Activated CD4-positive, alpha-beta T cell treated with anti-CD3 and anti-CD28 coated beads for 48 hours (primary cell): ENCODE measurements at places on chromosomes 11 and 22.

DNA sequence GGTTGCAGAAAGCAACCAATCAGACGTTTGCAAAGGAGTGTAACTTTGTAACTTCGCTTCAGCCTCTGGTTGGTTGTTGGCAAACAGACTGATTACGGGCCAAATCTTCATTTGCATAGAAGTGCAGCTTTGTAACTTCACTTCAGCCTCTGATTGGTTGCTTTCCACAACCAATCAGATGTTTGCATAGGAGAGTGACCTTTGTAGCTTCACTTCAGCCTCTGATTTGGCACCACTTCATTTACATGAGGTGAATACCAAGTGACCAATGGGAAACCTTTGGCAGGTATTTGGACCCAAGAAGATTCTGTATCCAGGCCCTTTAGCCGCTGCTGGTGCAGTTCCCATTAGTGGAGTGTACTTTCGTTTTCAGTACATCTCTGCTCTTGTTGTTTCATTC is 16.0 kb downstream of the USP47 start:
- no peak for DNase-seq

DNA sequence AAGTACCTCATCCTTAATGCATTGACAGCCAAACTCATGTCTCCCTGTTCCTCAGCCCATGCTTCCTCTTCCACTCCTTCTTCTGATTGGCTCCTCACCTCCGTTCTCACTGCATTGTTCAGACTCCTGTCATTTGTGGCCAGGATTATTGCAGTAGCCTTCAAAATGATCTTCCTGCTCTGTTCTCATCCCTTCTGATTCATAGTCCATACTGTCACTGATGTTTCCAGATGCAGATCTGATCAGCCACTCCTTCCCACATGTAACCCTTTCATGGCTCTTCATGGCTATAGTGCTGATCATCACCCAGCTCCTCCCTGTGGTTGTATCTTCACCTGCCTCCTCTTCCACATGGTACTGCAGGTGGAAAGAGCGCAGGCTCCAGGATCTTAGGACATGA is 71.7 kb downstream of the DEPDC5 start:
- DNase-seq = no peak

DNA sequence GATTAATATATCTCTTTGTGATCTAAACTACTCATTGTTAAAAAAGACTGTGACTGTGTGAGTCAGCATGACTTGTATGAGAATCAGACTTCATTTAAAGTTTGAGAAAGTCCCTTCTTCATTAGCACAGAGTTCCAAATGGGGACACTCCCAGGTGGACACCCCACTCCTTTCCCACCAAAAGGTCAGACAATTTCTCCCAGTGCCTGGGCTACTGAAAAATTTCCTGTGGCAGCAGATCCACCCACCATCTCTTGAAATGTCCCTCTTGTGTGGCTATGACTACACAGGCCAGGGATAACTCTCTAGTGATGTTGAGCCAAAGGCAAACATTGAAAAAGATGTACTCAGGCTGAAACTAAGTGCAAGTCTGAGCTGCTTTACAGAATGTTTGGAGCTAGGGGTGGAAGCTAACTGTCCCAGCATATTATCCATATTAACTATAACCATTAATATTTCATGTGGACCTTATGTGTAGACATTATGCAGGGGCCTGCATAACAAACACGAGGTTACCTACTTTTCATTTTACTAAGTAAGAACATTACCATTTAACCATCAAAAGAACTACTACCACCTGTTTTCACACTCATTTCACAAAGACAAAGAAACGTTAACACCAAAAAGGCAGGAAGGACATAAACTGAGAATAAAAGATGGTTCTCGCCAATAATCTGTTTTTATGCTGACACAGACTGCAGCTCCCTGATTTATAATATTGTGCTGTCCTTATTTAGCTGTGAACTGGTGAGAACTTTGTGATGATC is 44.8 kb downstream of the MMP20 start:
- no peak for DNase-seq

GRCh38 chr11:14042686-14043465 is 80.4 kb downstream of the SPON1 start:
- DNase-seq = no peak

- DNase-seq = no peak
Measured at GRCh38 chr22:36929621-36930020, 16.2 kb downstream of the CSF2RB start.

DNA sequence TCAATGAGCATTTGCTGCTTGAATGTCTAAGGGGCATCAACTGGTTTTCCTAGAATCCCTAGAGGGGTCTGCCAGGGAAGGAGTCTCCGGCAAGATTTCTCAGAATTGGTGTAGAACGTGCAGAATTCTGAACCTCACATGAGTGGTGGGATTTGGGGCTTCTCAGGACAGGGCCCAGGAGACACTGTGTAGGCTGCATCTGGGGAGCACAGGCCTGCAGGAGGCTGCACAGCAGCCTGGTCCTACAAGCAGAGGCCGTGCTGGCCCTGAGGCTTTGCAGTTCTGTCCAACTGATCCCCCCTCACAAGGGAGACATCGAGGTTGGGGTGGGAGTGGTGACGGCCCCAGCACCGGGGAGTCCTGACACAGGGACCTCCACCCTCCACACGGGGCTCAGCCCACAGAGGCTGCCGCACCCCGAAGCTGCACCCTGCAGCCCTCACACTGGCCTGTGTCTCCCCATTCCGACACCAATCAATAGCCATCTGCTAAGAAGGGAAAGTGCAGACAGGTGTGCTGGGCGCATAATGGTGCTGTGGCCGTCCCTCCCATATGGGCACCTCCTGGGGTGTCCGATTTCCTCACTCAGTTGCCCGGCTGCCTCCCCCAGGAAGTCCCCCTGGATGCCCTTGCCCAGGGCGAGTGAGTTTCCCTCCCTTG is 688.1 kb downstream of the BRD1 start:
- no peak for DNase-seq

DNA sequence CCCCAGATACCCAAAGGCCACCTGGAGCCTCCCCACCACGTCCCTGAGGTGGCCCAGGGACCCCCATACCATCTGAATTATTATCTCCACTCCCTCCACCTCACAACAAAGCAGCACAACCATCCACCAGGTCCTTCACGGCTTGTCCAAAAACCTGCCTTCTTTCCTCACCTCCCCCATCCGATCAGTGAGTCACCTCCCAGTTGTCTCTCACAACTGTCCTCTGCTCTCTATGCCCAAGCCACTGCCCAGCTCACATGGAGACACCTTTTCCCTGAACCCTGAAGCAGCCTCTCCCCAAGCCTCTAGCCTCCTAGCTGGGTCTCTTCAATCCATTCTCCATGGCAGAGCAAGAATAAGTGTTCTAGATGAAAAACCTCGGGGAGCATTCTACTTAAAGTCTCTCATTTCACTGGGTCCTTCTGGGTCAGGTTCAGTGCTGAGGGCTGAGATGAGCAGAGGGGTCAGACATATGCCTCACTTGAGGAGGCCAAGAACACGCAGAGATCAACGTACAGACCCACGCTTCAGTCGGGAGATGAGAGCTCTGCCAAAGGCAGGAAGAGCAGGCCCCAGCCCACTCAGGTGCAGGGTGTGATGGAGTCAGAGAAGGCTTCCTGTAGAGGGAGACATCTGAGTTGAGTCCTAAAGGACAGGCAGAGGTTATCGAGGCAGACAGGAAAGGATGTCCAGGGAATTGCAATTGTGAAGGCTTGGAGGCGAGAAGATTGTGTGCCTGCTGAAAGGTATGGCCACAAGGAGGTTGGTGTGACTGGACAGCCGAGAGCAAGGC is 74.7 kb downstream of the PDE2A start:
- DNase-seq = no peak

DNA sequence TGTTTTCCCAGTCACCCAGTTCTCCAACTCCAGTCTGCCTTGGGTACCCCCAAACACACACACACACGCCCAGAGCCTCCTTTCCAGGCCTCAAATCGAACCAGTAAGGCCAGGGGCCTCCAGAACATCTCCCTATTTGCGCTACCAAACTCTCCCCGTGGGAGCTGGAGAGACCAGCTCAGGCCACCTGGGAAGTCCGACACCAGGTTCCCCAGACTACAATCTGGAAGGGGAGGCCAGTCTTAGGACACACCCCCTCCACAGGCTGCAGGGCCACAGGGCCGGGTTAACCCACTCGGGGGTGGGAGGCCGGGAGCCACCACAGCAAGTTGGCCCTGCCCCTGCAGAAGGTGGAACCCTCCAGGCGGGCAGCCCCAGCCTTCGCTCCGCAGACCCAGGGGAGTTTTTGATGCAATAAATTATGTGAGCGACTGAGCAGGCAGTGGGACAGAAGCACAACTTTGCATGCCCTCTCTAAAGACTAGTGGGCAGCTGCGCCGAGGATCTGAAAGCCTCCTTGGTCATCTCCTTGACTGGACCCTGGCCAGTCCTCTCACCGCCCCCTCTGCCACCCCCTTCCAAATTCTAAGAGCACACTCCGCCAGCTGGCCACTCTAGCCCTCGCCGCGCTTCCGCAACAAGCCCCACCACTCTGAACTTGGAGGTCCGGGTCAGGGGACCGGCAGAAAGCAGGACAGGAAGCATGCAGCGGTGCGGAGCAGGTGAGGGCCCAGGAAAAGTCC is 2.8 kb downstream of the IGF2 start:
- DNase-seq = no peak

- DNase-seq = peak; percentile 23
Measured at GRCh38 chr11:95711162-95711944, 78.2 kb downstream of the FAM76B start.

DNA sequence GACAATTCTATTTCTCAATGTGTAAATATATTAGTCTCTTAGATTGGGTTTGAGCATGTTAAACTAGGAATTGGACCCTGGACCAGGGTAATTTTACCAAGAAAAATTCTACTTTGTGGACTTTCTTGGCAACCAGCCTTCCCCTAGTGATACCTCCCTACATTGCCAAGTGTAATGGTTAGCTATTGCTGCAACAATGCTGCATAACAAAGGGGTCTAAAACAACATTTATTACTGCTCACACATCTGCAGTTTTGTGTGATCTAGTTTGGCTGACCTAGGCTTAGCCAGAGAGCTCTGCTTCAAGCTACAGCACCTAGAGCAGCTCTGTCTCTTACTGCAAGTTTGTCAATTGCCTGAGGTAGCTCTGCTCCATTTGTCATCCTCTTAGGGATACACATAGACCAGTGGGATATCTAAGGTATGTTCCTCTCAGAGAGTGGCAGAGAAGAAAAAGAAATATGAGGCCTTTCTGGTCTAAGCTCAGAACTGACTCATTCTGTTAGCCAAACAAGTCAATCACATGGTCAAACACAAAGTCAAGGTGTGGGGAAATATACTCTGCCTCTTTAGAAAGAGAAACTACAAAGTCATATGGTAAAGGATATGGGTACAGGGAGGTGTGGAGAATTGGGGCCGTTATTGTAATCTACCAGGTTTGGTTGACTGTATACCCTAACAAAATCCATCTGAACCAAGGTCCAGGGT is 2.0 kb upstream of the LAYN start:
- DNase-seq = no peak
